H9 (cell line): ENCODE measurements at places on chromosomes 1 and 21. TPM values are rescaled to one million over a fixed set of nuclear protein-coding genes. Genes with fewer than 3 reads are reported as not detected.

Gene ACTL8
- 0.26 TPM in 1 of 2 replicates, not detected in the other for total RNA-seq

Gene SDHB
- 76.7 and 77.5 TPM in 2 replicates for total RNA-seq

Gene KRTAP12-2
- total RNA-seq = not detected in 2 replicates

Gene TRIM46
- 16.5 and 18.4 TPM in 2 replicates for total RNA-seq

GRCh38 chr21:45478115-45478801 lies 64.0 kb downstream of the SLC19A1 start:
- DNase-seq = peak; percentile 84
- H3K4me1 ChIP-seq = no peaks in the 10 kb centered on the region
- H3K27me3 ChIP-seq = no peaks in the 10 kb centered on the region
- no peak overlapping the region for H3K27ac ChIP-seq
- peaks cover 44% of the 10 kb centered on the region for H3K36me3 ChIP-seq
- H3K4me3 ChIP-seq = no peak overlapping the region

DNA sequence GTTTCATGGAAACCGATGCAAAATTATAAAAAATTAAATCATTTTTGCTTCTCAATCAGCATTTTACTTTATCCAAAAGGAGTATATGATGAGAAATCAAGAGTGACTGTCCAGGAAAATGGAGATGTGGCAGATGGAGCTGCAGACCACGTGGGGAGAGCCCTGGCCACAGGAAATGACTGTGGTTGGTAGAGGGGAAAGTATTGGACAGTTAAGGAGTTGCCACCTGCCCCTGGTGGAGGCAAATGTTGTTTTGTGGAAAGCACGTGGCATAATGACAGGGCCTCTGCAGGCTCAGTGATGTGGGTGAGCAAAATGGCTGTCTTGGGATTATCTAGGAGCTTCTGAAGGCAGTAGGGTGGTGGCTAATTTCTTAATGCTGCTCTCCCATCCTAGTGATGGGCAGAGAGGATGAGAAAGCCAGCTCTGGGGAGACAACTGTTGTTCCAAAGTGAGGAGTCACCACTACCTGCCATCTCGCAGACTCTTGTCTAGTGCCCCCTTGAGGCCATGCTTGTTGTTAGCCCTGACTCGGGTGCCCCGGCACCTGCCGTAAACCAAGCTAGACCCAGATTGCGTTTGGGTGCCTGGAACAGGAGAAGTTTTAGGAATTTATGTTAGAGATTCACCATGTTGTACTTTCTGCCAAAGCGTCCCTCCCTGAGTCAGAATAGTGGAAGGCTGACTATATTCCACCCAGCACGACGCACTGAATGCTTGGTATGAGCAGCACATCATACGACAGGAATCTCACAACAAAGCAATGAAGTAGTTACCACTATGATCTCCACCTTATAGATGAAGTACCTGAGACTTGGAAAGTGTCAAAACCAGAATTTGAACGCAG lies 144.0 kb downstream of the ROR1 start:
- peak; percentile 78 for DNase-seq
- no peaks in the 10 kb centered on the region for H3K27me3 ChIP-seq
- H3K4me3 ChIP-seq = no peak overlapping the region
- no peaks in the 10 kb centered on the region; the same call in 1 of the 2 replicates for H3K36me3 ChIP-seq
- no peak overlapping the region for H3K27ac ChIP-seq

GRCh38 chr21:25952306-25952705 lies 217.5 kb downstream of the GABPA start:
- no peaks in the 10 kb centered on the region for H3K4me1 ChIP-seq
- no peak overlapping the region for H3K4me3 ChIP-seq
- H3K36me3 ChIP-seq = peaks cover 40% of the 10 kb centered on the region
- H3K27ac ChIP-seq = no peak overlapping the region
- H3K27me3 ChIP-seq = no peaks in the 10 kb centered on the region

GRCh38 chr1:212554401-212554800 lies 54.2 kb upstream of the ATF3 start:
- H3K36me3 ChIP-seq = no peaks in the 10 kb centered on the region
- H3K27me3 ChIP-seq = no peaks in the 10 kb centered on the region
- H3K4me3 ChIP-seq = no peak overlapping the region
- H3K4me1 ChIP-seq = no peaks in the 10 kb centered on the region
- no peak for DNase-seq

DNA sequence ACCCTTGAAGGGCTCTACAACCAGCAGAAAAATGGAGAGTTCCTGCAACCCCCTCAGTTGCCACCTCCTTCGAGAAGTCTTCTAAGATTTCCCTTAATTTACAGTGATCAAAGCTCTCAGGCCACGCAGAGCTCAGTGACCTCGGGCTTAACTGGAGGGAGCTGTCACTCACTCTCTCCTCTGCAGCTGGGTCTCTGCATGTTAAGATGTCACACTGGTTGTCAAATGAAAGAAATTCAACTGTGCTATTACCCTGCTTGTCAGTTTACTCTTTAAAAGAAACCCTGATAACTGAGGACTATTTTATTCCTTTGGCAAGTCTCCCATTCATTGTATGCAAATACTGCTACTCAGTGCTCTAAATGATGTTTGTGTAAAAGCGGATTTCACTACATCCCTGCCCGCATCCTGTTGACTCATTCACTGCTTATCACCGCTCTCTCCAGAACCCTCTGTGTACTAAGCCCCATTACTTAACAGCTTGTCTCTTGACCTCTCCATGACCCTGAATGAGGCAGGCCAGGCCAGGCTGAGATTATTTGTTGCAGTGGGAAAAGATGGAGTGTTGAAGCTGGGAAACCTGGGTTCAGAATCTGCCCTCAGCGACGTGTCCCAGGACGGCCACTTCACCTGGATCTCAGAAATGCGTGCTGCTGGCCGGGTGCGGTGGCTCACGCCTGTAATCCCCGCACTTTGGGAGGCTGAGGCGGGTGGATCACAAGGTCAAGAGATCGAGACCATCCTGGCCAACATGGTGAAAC lies 13.7 kb downstream of the DHRS3 start:
- no peaks in the 10 kb centered on the region; the same call in 1 of the 2 replicates for H3K4me1 ChIP-seq
- H3K27me3 ChIP-seq = no peaks in the 10 kb centered on the region
- H3K4me3 ChIP-seq = no peak overlapping the region; the same call in 2 of the 3 replicates

GRCh38 chr1:82044111-82044510 lies 243.4 kb downstream of the ADGRL2 start:
- H3K27ac ChIP-seq = no peak overlapping the region
- no peak overlapping the region for H3K4me3 ChIP-seq
- no peaks in the 10 kb centered on the region for H3K36me3 ChIP-seq
- H3K27me3 ChIP-seq = no peaks in the 10 kb centered on the region

DNA sequence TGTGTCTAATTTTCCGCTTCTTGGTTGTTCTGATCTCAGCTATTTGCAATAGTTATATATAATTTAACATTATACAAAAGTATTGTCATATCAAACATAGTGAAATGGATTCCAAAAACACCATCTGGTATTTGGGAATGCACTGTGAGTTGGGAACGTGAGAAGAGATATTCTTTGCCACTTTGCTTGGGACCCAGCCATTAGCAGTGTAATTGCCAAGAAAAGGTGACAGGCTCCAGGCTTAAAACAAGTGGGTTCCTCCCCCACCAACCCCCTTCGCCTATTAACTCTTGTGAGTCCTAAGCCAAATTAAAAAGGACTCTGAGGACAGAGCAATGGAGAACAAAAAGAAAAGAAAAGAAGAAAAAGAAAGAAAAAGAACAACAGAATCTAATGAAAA lies 186.7 kb upstream of the NFIA start:
- no peak overlapping the region for H3K4me3 ChIP-seq
- H3K27ac ChIP-seq = no peak overlapping the region
- no peaks in the 10 kb centered on the region for H3K27me3 ChIP-seq
- H3K36me3 ChIP-seq = no peaks in the 10 kb centered on the region
- no peak for DNase-seq

DNA sequence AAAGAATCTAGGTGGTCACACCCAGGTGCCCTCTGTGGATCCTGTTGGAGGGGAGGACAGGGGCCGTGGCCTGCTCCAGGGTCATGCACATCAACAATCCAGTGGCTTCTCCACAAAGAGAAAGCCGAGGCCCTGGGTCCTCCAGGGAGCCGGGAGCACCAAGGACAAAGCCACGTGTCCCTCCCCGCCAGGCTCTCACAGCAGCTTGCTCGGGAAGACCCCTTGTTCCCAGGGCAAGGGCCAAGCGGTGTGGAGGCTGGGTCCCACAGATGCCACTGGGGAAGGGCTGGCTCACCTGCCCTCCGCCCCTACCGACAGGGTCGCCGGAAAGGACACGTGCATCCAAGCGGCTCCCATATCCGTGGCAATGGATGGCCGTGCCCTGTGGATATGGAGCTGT lies 192.9 kb upstream of the VAMP3 start:
- H3K27ac ChIP-seq = no peak overlapping the region
- no peak overlapping the region for H3K4me3 ChIP-seq
- H3K27me3 ChIP-seq = no peaks in the 10 kb centered on the region
- H3K4me1 ChIP-seq = no peaks in the 10 kb centered on the region

GRCh38 chr21:38319781-38320180 lies 63.0 kb downstream of the KCNJ15 start:
- H3K27me3 ChIP-seq = no peaks in the 10 kb centered on the region
- H3K4me1 ChIP-seq = peaks cover 3% of the 10 kb centered on the region; the same call in 1 of the 2 replicates
- H3K4me3 ChIP-seq = no peak overlapping the region
- H3K27ac ChIP-seq = no peak overlapping the region
- H3K36me3 ChIP-seq = no peaks in the 10 kb centered on the region

GRCh38 chr1:165565751-165566490 lies 22.1 kb downstream of the LRRC52 start:
- no peaks in the 10 kb centered on the region for H3K36me3 ChIP-seq
- no peak overlapping the region for H3K4me3 ChIP-seq
- H3K27ac ChIP-seq = no peak overlapping the region
- no peak for DNase-seq
- no peaks in the 10 kb centered on the region; the same call in 1 of the 2 replicates for H3K4me1 ChIP-seq
- no peaks in the 10 kb centered on the region for H3K27me3 ChIP-seq

DNA sequence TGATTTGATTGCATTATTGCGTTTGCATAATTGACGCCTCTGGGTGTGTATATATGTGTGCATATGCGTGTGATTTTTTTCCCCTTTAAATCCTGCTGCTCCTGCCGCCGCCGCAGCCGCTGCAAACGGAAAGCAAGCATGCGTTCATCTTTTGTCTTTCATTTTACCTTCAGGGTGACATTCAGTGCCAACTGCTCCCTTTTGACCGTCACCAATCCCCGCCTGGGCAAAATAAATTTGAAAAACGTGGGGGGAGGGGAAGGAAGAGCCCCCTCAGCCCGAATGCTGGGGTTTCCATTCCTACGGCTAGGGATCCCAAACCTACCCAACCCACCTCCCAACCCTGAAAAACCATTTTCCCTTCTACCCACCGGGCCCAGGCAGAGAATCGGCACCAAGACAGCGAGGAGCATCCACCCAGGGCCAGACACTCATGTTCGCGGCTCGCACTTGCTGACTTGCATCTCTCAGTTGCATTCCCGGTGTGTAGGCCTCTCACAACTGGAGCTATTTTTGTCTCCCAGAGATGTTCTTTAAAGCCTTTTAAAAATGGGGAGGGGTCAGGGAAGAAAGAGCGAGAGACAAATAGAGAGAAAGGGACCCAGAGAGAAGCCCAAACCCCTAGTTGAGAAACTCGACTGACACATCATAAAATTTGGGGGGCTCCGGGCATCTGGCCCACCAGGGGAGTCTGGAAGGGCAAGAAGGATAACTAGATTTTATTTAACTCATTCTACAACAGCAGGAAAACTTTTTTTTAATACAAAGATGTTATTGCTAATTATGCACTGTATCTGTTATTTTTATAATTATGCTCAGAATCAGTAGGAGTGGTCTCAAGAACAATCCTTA lies 367.1 kb upstream of the ESRRG start:
- peaks cover 14% of the 10 kb centered on the region; the same call in 1 of the 2 replicates for H3K27me3 ChIP-seq
- H3K36me3 ChIP-seq = no peaks in the 10 kb centered on the region
- H3K27ac ChIP-seq = no peak overlapping the region
- no peaks in the 10 kb centered on the region; the same call in 1 of the 2 replicates for H3K4me1 ChIP-seq

DNA sequence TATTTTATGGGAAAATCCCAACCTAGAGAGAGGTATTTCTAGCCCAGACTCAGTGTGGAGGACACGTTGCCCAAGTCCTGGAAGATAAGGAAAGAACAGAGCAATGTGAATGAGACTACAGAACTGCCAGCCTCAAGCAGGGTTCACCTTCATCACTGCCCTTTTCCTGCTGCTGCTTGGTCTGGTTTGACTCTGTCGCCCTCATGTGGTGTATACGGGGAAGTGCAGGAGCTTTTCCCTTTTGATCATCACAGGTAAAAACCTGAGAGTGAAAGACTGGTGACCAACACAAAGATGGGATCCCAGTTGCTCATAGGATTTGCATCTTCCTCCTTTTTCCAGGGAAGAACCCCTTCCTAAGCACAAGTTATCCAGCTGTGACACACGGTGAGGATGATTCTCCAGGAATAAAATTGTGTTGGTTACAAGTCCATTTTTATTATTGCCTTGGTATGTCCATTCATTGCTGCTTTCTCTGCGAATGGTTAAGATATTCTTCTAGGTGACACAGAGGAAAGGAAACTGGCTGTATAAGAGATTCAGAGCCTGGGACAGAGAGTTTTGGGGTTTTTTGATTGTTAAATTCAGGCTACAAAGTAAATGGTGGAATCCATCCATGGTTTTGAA lies 89.5 kb upstream of the CD53 start:
- no peaks in the 10 kb centered on the region for H3K36me3 ChIP-seq
- H3K4me1 ChIP-seq = no peaks in the 10 kb centered on the region
- H3K27ac ChIP-seq = no peak overlapping the region
- H3K27me3 ChIP-seq = no peaks in the 10 kb centered on the region

- H3K4me3 ChIP-seq = no peak overlapping the region
- no peaks in the 10 kb centered on the region for H3K4me1 ChIP-seq
- H3K27ac ChIP-seq = no peak overlapping the region
- no peak for DNase-seq
- no peaks in the 10 kb centered on the region for H3K27me3 ChIP-seq
- H3K36me3 ChIP-seq = peaks cover 31% of the 10 kb centered on the region
Observed at GRCh38 chr1:27967884-27968466, 8.2 kb downstream of the XKR8 start.

DNA sequence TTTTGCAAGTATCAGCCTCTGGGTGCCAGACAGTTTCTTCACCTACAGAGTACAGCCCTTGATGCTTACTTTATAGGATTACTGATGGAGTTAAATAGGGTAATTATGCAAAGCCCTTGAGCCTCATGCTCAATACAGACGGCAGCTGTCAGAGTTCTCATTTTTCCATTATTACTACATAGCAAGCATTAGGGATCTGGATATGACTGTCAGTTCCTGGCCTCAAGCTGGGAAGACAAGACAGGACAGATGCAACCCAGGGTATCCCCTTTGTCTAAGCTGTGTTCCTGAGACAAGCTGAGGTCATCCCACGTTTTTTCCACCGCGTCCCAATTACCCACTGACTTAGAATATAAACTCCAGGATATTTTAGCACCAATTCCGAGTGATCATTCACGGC lies 94.4 kb downstream of the SLC35F3 start:
- peaks cover 4% of the 10 kb centered on the region; the same call in 1 of the 2 replicates for H3K4me1 ChIP-seq
- DNase-seq = no peak
- no peak overlapping the region for H3K27ac ChIP-seq
- H3K36me3 ChIP-seq = no peaks in the 10 kb centered on the region
- H3K4me3 ChIP-seq = no peak overlapping the region

DNA sequence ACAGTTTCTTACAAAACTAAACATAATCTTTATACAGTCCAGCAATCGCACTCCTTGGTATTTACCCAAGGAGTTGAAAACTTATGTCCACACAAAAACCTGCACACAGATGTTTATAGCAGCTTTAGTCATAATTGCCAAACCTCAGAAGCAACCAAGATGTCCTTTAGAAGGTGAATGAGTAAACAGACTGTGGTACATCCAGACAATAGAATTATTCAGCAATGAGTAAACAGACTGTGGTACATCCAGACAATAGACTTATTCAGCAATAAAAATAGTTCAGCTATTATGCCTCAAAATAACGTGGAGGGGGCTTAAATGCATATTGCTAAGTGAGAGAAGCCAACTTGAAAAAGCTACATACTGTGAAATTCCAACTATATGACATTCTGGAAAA lies 87.0 kb upstream of the GALNT2 start:
- no peak overlapping the region for H3K4me3 ChIP-seq
- H3K27me3 ChIP-seq = no peaks in the 10 kb centered on the region
- H3K27ac ChIP-seq = no peak overlapping the region
- peaks cover 15% of the 10 kb centered on the region for H3K36me3 ChIP-seq
- no peaks in the 10 kb centered on the region for H3K4me1 ChIP-seq
